T-helper 1 cell (primary cell): ENCODE measurements at places on chromosomes 7 and 10.

- peak; percentile 87 for DNase-seq
Observed at GRCh38 chr7:43572516-43573049, 10.3 kb upstream of the STK17A start.

- DNase-seq: no peak
Observed at GRCh38 chr10:103917302-103918052, 507 bp downstream of the STN1 start.

- DNase-seq: no peak
Observed at GRCh38 chr10:11573497-11573896, 38.0 kb downstream of the USP6NL start.

- DNase-seq: no peak
Observed at GRCh38 chr10:72802763-72803505, 90.6 kb upstream of the OIT3 start.

- peak; percentile 28 for DNase-seq
Observed at GRCh38 chr7:37395618-37396259, 52.9 kb downstream of the ELMO1 start.

DNA sequence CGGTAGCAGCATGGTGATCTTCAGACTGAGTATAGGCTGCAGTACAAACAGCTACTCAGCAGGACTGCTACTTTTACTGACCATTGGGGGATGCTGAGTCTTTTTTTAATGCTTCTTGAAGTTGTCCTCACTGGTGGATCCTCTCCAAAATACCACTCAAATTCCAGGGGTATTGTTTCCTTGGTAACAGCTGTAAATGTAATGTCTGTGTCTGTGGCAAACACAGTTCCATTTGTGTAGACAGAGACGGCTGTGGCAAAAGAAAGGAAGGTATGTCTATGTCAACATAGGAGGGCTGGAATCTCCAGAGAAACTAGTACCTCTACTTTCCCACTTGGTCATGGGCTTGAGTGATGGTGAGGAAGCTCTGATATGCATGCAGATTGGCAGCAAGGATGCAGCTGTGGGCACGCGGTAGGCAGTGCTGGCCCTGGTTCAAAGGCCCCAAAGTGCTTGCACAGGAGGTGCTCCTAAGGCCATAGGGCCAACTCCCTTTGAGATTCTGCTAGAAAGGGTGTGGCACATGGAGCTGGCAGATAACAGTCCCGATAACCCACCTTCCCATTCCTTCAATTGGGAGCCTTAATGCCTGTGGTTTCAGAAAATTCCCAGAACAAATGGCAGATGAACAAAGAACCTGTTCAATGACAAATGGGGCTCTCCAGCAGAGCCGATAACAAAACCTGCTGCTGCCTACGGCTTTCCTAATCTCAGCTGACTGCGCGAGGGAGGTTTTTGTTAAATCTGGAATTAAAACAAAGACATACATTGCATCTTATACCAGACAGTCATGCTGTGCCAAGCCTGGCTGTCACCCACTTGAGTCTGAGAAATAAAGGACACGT is 43.0 kb downstream of the PKD1L1 start:
- DNase-seq: no peak

DNA sequence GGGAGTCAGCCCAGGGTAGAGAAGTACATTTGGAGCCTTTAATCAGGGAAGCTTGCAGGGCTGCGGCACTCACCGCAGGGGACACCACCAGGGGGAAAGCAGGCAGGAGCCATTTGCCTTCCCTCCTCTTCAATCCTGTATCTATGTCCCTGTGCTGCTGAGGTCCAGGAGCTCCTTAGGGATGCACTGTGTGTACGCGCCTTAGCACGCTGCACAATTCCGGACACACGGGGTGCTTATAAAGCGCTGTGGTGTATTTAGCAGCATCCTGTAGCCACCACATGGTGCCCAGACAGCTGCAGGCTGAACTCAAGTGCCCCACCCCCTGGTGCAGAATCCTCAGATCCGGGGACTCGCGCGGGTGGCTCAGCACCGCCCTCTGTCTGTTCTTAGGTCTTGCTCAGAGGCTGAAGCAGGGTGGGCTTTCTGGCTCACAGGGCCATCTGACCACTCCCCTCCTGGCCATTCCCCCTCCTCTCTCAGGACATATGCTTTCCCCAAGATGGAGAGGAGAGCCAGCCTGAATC is 421.4 kb downstream of the SDK1 start:
- peak; percentile 2 for DNase-seq

DNA sequence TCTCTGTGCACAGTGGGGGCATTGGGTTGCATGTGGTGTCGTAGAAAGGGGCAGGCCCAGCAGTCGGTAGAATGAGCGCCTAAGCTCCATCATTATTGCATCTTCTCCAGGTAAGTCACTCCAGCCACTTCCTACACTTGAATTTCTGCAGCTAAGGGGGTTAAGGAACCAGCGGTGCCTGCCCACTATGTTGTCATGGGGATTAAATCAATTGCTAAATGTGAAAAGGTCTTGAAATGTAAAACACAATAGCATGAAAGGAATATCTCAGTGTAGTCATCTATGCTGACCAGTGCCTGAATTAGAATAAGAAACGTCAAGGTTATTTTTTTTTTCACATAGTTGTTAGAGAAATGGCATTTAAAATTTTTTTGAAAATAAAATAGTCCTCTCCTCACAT is 15.2 kb upstream of the CELF2 start:
- DNase-seq: no peak

- DNase-seq: no peak
Observed at GRCh38 chr10:129912986-129913695, 50.9 kb downstream of the EBF3 start.

GRCh38 chr10:58992830-58993460 is 183.5 kb upstream of the PHYHIPL start:
- no peak for DNase-seq

GRCh38 chr7:4006687-4007086 is 675.4 kb upstream of the FOXK1 start:
- no peak for DNase-seq

DNA sequence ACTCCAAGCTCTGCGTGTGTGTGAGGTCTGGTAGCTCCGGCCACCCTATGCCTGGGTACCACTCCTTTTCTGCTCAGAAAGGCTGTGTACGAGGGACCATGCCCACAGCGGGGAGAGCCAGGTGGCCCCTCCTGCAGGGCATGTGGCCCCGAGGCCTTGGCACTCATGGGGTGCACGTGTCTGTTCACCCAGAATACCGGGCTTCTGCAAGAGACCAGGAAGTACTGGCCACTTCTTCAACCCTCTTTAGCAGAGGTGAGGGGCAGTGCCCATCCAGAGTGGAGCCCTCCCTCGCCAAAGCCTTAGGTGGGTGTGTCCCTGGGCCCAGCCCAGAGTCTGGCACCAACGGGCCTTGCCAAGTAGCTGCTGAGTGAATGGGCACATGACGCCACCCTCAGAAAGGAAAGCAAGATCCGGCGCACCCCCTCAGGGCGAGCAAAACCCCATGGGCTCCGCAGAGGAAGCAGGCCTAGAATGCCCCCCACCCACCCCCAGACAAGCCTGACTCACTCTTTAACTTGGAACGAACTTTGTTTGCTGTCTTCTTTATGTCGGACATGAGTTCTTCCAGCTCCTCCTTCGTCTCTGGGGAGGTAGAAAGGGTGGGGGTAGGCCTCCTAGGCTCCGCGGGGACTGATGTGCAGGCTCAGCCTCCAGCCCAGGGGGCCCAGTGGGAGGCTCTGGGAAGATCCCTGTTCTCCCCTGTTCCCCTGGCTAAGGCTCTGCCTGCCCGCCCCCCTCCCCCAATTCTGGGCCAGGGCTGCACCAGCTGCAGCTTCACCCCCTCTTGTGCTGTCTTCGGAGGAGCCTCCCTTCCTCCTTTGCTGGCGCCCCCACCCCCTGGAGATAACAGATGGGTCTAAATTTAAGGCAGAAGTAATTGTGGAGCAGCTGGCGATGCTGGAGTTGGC is 14.6 kb downstream of the STX1A start:
- DNase-seq: no peak

GRCh38 chr7:25037325-25037724 is 57.3 kb upstream of the OSBPL3 start:
- no peak for DNase-seq

- no peak for DNase-seq
Observed at GRCh38 chr7:78516450-78516849, 717.9 kb downstream of the PHTF2 start.

- no peak for DNase-seq
Observed at GRCh38 chr10:4094751-4095150, 309.7 kb upstream of the KLF6 start.

DNA sequence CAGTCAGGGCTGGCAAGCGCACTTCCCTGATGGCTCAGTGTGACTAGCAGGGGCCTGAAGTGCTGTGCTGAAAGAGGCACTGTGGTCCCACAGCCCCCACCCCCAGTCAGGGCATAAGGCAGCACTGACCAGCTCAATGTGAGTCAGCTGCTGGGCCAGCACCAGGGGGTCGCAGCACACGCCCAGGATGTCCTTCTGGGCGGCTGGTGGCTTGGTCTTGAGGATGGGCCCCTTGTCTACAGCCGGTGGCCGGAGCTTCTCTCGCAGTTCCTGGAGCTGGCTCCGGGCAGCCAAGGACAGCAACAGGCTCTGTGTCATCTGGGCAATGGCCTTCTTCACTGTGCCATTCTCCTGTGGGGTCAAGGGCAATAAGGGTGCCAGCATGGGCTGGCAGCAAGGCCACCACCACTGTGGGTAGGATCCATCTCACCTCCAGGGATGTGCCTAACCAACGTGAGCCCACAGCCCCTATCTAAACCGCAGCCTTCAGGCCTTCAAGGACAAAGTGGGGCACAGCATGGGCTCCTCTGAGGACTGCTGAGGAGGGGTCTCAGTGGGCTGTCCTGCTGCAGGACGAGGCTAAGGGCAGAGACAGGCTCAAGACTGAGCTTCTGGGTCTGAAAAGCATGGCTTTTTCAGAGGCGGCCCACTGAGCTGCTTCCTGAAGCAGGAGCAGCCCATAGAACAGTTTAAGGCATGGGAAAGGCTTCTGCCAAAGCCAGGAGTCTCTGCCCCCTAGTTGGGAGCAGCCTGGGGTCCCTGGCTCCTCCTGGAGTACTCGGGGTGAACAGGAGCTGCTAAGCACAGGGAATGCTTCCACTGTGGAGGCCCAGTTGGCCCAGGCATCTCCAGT is 62.5 kb downstream of the CSGALNACT2 start:
- DNase-seq: no peak

DNA sequence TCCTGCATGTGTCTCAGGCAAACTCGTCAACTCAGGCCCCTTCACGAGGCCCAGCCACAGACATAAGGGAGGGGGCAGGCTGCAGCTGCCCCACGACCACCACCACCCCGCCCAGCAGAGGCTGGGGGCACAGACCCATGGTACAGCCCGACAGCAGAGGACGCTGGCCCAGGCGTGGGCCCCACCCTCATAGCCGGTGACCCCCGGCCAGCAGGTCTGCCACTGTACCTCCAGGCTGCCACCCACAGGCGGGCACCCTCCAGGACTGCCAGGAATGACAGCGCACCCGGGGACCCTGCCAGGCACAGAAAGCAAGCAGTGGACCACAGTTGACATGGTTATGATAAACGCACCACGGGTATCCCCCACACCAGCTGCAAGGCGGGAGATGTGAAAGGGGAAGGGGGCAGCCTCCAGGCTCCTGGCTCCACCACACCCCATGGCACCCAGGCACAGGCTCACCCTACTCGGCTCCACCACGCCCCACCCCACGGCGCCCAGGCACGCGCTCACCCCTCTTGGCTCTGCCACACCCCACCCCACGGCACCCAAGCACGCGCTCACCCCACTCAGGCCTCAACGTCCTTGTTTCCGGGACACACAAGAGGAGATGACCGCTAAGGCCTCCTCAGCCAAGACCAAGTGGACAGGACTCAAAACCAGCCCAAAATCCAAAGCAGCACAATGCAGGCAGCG is 135.9 kb downstream of the MAD1L1 start:
- DNase-seq: no peak

DNA sequence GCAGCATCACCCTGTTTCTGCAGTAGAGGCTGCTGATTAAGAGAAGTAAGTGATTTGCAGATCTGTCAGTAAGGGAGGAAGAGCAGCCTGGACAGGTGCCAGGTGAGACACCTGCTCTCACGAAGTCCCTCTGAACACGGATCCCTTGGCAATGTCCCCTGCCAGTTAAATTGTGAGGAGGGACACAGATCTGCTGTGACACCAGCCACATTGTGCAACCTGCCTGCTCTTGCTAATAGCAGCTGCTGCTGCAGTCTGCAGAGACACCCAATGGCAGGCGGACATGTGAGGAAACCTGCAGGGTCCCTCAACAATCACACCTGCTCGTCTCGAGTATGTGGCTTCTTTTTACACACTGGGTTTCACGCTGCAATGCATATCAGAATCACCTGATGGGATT is 31.9 kb downstream of the ANXA11 start:
- DNase-seq: no peak

GRCh38 chr10:73244866-73245477 is 2.1 kb downstream of the DNAJC9 start:
- no peak for DNase-seq

DNA sequence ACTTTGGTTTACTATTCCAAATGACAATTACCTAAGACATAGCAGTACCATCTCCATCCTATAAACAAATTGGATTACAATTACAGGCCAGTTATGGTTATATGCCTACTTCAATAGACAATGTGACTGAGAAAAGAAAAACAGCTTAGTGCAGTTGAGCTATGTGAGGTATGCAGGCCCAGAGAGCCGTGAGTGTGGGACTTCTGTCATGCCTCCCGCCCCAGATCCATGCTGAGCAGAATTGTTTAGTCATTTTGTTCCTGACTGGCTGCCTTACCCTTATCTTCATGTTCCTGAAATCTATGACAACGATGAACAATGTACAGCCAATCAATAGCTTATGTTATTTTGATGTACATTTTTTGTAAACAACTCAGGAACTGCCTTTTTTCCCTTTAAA is 21.7 kb downstream of the LARP4B start:
- no peak for DNase-seq

- no peak for DNase-seq
Observed at GRCh38 chr7:71645836-71646235, 513.9 kb downstream of the GALNT17 start.

- no peak for DNase-seq
Observed at GRCh38 chr10:42836771-42837468, 54.3 kb downstream of the BMS1 start.

GRCh38 chr10:133226251-133226808 is 3.7 kb upstream of the UTF1 start:
- DNase-seq: no peak

GRCh38 chr7:6502886-6503285 is 48.4 kb downstream of the GRID2IP start:
- DNase-seq: no peak

GRCh38 chr10:89869180-89869579 is 167.8 kb downstream of the KIF20B start:
- DNase-seq: no peak

- DNase-seq: no peak
Observed at GRCh38 chr7:114008696-114009095, 89.9 kb upstream of the PPP1R3A start.

GRCh38 chr10:104601166-104601565 is 39.9 kb upstream of the SORCS3 start:
- no peak for DNase-seq

GRCh38 chr7:31890198-31890597 is 180.0 kb downstream of the PDE1C start:
- DNase-seq: no peak

- DNase-seq: no peak
Observed at GRCh38 chr10:109701633-109702215, 221.6 kb downstream of the XPNPEP1 start.

GRCh38 chr7:128948312-128948973 is 10.7 kb downstream of the IRF5 start:
- no peak for DNase-seq
